ENCODE measurements at places on chromosomes 7 and 10. TPM values are rescaled to one million over a fixed set of nuclear protein-coding genes. Genes with fewer than 3 reads are reported as not detected.

DNA sequence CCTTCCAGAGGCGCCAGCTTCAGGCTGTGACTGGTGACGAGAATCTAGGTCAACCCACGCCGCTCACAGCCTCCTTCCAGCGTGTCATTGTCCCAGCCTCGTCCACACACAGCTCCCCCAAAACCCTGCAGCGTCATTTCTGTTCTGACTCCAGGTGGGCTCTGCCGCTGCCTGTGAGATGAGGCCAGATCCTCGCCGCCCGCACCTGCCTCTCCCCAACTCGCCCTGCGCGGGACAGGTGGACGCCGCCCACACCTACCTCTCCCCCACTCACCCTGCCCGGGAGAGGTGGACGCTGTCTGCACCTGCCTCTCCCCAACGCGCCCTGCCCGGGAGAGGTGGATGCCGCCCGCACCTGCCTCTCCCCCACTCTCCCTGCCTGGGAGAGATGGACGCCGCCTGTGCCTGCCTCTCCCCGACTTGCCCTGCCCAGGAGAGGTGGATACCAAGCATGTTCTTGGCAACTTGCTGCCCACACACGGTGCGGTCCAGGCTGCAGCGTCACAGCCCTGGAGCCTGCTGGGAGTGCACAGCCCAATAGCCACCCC lies 32.0 kb upstream of the CFAP46 start:
- peak; percentile 51 for DNase-seq

DNA sequence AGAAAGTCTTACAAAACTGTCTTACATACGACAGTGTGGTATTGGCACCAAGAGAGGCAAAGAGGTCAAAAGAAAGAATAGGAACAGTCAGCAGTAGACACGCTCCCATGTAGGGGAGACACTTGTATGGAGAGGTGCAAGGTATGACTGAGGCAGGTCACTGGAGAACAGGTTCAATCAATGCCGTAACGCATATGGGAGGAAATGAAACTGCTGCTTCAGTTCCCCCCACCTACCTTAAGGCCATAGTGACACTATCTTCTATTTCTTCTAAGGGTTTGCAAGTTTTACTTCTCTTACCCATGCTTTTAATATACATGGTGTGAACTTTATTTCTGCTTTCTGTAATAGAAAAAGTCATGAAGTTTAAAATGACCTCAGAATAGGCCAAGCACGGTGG lies 5.5 kb upstream of the PITRM1 start:
- no peak for DNase-seq

- no peak for DNase-seq
Observed at GRCh38 chr7:7817748-7818147, 99.3 kb upstream of the RPA3 start.

GRCh38 chr7:74684921-74685320 lies 27.4 kb downstream of the GTF2I start:
- no peak for DNase-seq

DNA sequence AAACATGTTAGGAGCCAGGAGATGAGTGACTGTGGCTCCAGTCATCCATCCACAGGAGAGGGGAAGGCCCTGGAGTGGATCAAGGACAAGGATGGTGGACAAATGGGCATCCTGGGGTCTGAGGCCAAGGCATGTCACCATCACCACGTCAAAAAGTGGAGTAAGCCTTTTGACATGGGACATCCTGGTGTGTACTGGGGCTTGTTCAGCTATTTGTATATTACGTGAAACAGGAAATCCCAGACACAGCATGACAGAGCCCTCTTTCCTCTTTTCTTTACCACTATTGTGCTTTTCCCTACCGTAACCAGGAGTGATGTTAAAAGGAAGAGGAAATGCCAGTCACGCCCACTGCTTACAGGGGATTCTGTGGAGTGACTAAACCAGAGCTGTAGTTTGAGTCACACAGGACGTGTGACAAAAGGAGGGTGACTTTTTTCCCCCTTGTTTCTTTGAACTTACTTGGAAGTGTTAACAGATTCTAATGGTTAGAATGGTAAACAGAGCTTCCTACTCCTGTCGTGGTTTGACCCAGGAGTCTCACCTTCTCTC lies 15.4 kb downstream of the ACSL5 start:
- no peak for DNase-seq

- DNase-seq, result no peak
Observed at GRCh38 chr10:35191523-35191922, 64.9 kb downstream of the CREM start.

DNA sequence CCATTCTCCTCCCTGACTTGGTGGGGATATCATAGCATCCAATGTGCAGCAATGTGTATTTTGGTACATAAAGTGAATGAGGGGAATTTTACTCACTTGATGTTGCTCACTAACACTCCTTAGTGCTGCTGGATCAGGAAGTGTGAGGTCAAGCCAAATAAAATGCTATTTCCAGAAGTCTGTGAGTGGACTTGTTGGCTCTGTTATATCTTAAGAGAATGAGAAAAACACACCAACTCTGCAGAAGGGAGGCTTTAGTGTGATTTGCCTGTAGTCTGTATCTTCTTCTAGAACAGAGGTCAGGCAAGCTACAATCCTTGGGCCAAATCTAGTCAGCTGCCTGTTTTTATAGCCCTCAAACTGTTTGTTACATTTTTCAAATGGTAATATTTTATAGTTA lies 154.3 kb downstream of the POLR1F start:
- no peak for DNase-seq

GRCh38 chr10:131282961-131283360 lies 28.6 kb downstream of the TCERG1L start:
- DNase-seq, result no peak

- DNase-seq, result no peak
Observed at GRCh38 chr7:28301148-28301641, 111.1 kb upstream of the CREB5 start.

The CNNM1 gene
- total RNA-seq, result 0.81 TPM

The CPN1 gene
- total RNA-seq, result not detected

The SLC18A3 gene
- total RNA-seq, result not detected

The AKR1D1 gene
- not detected for total RNA-seq

The NANOS1 gene
- total RNA-seq, result 1.2 TPM

All from G401 (cell line).